NCI-H1417 (cell line): ENCODE measurements at places on chromosomes 12 and 14.

DNA sequence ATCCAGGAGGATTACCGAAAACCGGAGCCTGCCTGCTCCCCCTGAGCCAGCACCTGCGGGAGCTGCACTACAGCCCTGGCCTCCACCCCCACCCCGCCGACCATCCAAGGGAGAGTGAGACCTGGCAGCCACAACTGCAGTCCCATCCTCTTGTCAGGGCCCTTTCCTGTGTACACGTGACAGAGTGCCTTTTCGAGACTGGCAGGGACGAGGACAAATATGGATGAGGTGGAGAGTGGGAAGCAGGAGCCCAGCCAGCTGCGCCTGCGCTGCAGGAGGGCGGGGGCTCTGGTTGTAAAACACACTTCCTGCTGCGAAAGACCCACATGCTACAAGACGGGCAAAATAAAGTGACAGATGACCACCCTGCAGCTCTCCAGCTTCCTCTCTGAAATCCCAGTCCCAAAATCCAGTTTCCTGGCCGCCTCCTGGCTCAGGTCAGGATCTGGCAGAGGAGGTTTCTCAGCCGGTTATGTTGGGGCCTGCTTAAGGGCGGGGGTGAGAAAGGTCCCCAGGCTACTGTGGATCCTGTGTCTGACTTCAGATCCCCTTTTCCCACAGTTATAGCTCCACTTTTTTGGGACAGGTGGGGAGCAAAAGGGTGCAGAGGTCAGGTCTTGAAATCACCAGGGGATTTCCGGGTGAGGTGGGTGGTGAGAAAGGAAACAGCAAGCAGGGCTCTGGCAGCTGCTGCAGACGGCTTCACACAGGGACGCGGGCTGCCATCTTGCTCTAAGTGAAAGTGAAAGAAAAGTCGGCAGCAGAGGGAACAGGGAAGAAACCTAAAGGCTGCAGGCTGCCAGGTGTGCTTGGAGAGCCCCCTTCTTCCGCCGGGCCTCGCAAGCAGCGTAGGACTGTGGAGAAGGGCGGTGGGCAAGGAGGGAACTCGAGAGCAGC lies at the start of gene TAPBPL:
Gene TAPBPL (plus strand): TSS at position 695 of the 897 bp plus-strand sequence. CDS start 207 bp downstream, outside the sequence.
- peak; percentile 98 for DNase-seq

DNA sequence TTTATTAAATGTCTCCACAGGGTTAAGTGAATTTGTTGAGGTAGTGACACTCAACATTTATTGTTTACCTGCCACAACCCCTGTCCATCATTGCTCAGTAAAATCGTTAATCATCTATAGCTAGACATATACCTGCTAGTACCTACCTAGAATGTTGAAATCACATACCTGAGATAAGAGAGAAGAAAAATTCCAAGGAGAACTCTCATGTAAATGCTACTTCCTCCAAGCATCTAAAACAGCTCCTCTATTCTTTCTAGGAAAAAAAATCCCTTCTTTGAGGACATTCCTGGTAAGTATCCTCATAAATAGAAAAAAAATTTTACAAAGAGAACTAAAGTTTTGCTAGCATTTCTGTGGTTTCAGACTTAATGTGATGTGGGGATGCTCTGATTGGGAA lies 325.1 kb downstream of the DAD1 start:
- no peak for DNase-seq

GRCh38 chr14:28373721-28374120 lies 392.9 kb upstream of the FOXG1 start:
- no peak for DNase-seq

GRCh38 chr12:45893240-45893639 lies 97.1 kb downstream of the SCAF11 start:
- peak; percentile 40 for DNase-seq

DNA sequence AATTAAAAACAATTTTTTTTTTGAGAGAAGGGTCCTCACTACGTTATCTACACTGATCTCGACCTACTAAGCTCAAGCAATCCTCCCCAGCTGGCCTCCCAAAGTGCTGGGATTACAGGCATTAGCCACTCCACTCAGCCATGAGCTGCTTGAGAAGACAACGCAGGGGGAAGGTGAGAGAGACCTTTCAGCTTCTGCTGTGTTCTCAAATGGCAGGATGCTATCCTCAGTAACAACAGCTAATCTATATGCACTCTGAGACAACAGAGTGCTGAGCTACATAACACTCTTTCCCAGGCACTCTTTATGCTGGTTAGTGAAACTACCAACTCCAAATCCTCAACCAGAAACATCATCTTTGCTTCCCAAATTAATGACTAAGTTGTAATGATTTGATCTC lies 526.1 kb downstream of the CCER1 start:
- DNase-seq, result no peak

DNA sequence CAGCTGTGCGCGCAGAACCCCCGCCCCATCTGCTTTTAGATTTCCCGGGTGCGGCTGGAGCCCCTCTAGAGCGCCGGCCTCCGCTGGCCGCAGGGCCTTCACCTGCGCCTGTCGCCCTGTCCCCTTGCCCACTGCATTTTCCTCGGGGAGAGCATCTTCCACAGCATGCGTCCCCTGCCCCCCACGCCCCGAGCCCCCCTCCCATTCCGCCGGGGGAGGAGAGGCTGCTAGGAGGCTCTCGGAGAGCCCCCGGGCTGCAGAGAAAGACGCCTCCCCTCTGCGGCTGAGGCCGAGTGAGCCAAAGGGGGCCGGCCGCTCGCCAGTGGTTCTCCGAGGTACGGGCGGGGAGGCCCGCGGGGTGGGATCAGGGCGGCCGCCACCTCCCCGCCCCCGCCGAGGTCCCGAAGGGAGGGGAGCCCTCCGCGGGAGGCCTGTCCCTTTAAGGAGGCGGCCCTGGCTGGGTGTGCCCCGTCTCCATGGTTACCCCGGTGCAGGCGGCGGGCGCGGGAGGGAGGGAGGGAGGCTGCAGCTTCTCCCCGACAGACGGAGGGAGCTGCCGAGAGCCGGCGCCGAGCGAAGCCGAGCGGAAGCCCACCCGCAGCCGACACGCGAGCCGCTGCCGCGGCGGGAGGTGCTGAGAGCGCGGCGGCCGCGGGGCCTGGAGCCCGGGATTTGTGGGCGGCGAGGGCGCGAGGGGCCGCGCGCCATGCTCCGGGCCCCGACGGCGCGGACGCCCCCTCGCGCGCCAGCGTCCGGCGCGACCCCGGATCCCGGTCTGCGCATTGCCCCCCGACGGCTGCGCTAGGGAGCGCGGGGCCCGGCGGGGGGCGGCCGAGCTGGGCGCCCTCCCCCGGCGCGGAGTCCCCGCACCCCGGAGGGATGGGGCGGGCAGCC lies at the start of gene KCNH3:
Gene KCNH3 (plus strand): TSS at position 521 of the 894 bp plus-strand sequence. CDS start 387 bp downstream, outside the sequence.
- DNase-seq, result peak; percentile 94

- DNase-seq, result no peak
Measured at GRCh38 chr12:108728820-108729611, 2.3 kb downstream of the CORO1C start.

DNA sequence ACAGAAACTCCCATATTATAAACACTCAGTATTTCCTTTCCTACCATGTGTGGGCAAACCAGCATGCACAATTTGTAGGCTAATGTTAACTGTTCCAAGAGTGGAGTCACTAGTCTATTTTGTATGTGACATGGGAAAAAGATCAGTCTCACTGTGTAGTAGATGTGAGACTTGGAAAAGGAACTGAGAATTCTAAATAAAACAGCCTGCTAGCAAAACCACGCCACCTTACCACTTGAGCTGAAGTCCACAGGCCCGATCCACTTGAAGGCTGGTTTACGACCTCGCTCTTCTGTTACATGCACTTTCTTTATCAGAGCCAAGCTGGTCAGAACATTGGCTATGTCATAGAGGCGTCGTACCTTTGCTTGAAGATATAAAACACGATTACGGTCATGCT lies 22.5 kb downstream of the E2F7 start:
- no peak for DNase-seq

GRCh38 chr12:78628491-78629100 lies 236.0 kb upstream of the SYT1 start:
- DNase-seq, result no peak

GRCh38 chr12:64258576-64258975 lies 36.5 kb upstream of the KICS2 start:
- DNase-seq, result no peak

DNA sequence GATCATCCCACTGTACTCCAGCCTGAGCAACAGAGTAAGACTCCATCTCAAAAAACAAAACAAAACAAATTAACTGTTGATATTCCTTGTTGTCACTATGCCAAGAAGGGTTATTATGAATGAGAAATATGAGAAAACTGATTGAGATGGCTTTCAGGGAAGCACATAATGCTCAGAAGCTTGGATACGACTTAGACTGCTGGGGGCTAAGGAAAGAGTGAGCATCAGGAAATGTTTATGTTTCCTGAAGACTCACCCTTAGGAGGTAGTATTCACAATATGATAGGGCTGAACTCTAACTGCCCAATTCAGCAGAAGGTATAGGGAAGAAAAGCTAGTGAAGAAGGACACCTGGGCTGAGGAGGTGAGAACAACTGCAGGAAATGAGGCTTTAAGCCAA lies 6.3 kb downstream of the STYK1 start:
- DNase-seq, result no peak

DNA sequence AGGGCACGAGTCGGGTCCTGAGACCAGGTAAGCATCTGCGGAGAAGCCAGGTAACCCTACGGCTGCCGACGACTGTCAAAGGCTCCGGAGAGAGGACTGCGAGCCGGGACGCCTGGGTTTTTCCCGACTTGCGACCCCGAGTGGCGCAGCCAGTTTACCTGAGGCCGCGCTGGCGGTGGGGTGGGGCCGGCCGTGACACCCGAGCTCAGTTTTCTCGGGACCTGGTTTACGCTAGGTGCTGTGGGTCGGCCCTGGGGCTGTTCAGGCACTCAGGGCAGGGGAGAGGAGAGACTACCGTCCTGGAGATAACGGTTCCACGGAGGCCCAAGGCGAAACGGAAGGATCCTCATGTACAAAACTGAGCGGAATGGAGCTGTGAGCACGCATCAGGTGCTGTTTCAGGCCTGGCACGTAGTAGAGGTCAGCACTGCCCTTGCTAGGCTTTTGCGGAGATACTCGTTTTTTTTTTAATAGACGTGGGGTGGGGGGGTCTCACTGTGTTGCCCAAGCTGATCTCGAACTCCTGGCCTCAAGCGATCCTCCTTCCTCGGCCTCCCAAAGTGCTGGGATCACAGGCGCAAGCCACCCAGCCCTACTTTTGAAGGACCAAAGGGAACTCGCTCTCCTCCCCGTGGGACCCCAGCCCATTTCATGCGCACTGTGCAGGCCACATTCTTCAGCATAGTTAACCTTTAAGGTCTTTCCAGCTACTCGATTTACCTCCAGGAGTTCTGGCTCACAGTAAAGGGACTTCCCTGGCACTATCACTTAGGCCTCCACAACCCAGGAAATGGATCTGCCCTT lies 471 bp downstream of the MTRFR start:
- no peak for DNase-seq

DNA sequence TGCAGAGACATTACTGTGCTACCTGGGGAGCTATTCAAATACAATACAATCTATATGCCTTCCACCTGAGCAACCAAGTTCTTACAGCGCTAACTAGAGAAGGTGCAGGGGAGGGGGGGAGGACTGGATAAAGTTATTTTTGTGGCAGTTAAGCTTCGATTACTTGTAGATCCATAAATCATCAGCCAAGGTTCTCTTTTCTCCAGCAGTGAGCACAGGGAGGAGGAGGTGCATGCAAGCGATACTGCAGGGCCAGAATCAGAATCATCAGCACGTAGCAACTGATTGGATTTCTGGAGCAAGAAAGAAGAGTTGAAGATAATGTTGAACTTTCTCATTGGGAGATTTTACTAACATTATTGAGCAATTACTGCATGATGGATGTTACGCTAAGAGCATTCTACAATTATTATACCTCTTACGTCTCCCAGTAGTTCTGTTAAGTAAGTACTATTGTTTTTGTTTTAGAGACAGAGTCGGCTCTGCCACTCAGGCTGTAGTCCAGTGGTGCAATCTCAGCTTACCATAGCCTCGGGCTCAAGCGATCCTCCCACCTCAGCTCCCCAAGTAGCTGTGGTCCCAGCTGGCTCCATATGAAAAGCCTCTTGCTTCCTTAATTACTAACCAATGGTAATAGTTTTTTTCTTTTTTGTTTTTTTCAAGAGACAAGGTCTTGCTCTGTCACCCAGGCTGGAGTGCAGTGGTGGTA lies 74.6 kb upstream of the EEA1 start:
- DNase-seq, result peak; percentile 78

GRCh38 chr12:127041985-127042625 lies 1224.9 kb upstream of the TMEM132C start:
- DNase-seq, result no peak

DNA sequence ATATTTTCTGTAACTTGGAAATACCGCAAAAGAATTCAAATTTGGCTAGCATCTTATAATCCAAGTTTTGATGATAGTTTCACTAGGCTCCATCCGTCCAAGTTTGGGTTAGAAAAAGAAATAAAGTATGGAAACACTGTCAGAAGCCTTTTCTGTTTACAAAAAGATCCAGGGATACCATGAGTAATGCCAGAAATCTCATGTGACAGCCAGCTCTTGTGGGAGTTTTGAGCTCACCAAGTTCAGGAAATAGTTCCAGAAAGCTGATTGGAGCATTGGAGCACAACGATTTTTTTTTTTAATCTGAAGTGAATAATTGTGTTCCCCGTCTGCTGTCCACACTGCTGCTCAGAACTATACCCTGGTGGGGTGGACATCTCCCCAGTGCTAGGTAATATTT lies 229.7 kb upstream of the NPAS3 start:
- DNase-seq, result no peak

DNA sequence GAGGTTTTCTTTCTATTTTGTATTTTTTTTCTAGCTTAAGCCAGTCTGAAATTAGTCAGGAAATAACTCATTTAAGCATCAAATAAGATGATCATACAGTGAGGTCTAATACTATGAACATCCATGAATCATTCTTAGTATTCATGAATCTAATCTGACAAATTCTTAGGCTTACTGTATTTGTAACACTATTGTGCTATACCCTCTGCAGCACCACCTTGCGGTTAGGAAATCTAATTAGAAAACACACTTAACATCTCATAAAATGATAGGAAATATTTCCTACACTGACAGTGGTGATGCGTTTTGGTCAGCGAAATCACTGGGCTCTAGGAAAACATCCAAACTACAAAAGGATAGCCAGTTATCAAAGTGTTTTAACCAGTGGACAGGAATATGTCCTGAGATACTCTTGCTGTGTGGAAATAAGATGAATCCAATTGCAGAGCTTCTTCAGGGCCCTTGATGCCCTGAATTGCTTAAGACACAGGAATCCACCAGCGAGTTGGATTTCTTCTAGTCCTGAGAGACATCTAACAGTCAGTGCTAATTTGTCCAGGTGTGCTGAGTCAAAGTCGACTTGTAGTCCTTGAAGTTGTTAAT lies 109.3 kb upstream of the MYF6 start:
- DNase-seq, result no peak

- DNase-seq, result no peak
Measured at GRCh38 chr12:129606239-129606638, 297.6 kb downstream of the TMEM132D start.

- peak; percentile 80 for DNase-seq
Measured at GRCh38 chr12:95942101-95942523, 302 bp downstream of the CCDC38 start.

- DNase-seq, result no peak
Measured at GRCh38 chr14:106838991-106839769, 1312.8 kb downstream of the TMEM121 start.
